ENCODE measurements at places on chromosomes 3 and 15.

GRCh38 chr15:40054855-40055575, 16.0 kb upstream of the SRP14 start:
- no peak for DNase-seq

DNA sequence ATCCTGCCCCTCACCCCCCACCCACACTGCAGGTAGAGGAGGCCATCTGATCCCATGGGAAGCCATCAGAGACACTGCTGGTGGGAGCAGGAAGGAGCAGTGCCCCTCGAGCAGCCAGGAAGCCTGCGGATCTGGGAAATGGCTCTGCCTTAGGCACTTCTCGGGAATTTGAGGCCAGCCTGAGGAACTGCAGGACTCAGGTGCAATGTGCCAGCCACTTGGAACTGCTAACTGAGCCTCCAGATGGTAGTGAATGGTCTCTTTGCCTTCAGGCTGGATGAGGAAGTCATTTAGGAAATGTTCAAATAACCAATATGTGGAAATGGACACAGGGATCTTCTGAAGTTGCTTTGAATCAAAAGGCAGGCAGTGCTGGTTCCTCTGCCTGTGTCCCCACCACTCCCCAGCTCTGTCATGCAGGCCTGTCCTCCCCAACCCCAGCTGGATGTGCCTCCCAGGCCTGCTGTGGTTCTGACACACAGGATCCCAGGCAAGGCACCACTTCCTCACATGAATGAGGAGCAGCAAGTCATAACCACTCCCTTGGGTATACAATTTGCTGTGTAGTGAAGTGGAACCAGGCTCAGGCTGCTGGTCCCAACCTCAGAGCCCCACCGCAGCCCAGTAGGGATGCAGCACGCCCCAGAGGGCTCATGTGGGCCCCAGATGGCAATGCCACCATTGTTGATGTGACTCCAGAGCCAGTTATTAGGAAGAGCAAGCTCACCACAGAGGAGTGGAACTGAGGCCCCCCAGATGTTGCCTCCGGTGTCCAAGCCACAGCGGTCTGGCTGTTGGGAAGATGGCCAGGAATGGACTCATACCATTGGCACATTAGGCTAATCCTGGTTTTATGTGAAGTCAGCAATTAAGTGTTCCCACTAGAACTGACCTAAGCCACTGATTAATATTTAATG, 46.5 kb upstream of the LIMD1 start:
- DNase-seq: no peak

GRCh38 chr3:14980689-14981088, 33.3 kb downstream of the NR2C2 start:
- DNase-seq: no peak

DNA sequence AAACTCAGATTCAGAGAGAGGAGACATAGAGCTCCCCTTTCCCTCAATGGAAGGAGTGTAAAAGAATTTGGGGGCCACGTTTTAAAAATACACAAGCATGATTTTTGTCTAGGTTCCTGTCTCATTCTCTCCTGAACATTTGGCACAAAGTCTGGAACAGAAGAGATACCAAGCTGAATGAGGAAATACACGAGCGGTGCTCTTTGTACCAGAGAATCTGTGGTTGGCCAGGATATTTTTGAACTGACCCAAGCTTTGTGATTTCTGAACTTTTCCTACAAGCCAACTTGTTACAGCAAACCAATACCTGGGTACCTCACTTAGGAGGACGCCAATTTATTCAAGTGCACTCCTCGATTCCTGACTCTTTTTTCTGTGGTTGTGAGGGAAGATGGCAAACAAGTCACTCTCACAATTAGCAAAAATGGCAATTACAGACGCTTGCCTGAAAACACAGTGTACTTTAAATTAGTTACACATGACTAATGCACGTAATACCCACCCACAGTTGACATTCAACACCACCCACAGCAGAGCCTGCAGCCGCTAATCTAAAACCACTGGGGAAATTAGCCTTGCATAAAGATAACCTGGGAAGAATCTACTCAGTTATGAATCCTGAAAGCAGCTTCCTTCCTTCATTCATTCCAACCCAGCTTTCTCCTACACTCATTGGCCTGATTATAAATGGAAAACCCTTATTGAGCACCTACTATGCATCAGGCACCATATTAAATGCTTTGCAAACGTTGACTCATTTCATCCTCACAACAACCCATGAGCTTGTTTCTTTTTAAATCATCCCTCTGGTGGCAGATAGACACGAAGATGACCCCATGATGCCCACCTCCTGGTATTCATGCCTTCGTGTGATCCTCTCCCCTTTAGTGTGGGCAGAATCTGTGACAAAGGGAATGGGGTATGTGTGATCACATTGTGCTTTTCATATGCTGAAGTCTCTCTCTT, 293.5 kb downstream of the KBTBD8 start:
- DNase-seq: no peak

DNA sequence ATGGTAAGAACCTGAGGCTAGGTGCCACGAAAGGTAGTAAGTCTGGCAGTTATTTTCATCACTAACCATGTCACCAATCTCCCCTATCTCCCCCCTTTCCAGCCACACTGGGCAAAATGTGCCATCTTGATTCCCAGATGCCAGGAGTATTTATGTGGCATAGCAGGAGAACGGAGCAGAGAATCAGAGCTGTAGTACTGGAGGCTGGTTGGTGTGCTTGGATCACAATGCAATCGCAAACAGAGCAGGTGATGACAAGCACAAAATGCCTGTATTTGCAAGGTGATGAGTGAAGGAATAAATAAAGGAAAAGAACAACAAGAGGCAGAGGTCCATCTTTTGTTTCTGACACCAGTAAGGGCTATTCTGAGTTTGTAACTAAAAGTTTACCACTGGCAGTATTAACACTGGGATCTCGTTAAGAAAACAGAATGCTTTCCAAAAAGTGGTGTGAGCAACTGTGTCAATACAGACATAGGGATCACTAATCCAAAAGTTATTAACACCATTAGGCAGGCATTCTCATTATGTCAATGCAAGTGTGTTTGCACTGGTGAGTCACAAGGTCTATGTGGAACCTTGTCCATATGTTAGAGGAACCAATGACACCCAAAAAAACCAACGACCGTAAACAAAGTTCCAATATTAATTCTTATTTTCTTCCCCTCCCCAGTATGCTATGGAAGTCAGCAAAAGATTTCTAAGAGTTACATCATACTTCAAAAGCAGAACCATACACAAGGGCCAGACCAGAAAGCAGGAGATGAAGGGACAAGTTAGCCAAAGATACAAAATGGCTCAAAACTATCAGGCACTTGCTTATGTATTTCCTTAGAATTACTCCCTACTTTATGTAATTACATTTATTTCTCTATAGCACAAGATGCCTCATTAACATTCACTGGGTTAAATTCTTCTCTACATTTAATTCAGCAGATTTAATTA, 556.6 kb downstream of the FOXP1 start:
- no peak for DNase-seq

- no peak for DNase-seq
Measured at GRCh38 chr3:169146179-169146665, 517.3 kb downstream of the MECOM start.

DNA sequence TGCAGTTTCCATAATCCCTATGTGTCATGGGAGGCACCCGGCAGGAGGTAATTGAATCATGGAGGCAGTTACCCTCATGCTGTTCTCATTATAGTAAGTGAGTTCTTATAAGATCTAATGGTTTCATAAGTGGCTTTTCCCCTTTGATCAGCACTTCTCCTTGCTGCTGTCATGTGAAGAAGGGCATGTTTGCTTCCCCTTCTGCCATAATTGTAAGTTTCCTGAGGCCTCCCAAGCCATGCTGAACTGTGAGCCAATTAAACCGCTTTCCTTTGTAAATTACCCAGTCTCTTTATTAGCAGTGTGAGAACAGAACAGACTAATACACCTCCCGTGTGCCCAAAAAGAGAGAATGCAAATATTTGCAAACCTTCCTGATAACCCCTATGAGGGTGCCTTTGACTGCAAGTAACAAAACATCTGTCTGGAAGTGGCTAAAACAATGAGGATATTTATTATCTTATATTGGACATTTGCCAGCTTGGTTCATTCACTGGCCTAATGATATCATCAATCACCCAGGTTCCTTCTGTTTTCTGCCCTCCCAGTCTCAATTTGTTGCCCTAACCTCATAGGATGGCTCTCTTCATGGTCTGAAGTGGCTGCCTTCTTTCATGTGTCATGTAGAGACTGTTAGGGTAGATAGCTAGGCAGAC, 68.7 kb downstream of the BHLHE40 start:
- no peak for DNase-seq

DNA sequence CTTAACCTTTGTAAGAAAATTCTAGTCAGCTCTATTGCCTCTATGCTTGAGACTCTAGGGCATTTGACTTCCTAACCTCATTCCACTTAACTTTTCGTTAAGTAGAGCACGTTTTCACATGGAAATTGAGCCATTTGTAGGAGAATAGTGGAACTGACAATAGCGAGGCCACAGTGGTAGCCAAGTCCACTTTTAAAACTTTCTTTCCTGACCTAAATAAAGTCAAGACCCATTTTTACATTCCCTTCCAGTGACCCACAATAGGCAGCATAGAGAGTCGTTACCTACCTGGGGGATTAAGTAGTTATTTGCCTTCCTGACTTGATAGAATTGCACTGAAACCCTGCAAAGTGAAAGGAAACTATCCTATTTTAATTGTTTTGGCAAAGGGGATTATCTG, 386.0 kb upstream of the NECTIN3 start:
- DNase-seq: no peak

DNA sequence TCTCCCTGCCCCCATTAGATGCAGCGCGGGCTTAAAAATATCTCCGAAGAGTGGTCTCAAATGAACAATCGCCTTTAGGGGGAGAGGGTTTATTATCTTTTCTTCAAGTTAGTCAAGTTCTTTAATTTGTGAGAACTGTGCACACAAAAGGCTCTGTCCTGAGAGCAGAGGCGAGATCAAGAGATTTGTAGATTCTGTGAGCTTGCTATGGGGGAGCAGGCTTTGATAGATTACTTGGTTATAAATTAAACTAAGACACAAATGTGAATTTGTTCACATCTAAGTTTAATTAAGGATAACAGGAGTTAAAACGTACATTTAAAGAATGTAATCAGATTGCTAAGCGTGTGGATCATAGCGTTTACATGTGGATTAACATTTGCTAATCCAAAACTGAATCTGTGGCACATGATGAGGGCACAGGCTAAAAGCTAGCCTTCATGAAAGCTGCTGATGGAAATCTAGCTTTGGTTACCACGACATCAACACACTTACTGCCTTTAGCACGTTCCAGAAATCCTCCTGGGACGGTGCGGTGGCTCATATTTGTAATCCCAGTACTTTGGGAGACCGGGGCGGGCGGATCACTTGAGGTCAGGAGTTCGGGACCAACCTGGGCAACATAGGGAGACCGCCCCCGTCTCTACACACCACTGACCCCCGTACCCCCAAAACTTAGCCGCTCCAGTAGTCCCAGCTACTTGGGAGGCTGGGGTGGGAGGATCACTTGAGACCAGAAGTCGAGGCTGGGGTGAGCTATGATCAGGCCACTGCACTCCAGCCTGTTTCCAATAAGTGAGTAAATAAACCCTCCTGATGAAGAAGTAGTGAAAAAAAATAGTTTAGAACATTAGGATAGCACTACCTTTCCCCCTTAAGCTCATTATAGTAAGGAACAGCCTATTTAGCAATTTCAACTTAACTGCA, 1.0 kb upstream of the PRTG start:
- DNase-seq: no peak

DNA sequence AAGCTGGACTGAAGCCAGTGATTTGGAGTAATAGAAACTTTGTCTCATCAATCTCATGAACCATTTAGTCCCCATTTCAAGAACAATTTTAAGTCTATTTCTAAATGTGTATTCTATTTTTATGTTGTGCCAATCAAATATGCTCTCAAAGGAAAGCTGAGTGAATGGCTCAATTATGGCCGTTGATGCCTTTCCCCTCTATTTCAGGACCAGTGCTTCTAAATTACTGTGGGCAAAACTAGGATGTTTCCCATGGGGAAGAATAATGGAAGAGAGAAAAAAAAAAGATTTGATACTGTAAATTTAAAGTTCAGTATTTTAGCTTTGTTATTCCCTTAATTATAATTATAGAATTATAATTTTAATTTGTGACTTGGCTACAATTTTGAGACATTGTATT, 110.1 kb downstream of the CADM2 start:
- DNase-seq: no peak

GRCh38 chr3:174541708-174542315, 317.3 kb upstream of the NAALADL2 start:
- DNase-seq: no peak

- DNase-seq: peak; percentile 55
Measured at GRCh38 chr3:196969660-196970546, 1.3 kb upstream of the PIGZ start.

DNA sequence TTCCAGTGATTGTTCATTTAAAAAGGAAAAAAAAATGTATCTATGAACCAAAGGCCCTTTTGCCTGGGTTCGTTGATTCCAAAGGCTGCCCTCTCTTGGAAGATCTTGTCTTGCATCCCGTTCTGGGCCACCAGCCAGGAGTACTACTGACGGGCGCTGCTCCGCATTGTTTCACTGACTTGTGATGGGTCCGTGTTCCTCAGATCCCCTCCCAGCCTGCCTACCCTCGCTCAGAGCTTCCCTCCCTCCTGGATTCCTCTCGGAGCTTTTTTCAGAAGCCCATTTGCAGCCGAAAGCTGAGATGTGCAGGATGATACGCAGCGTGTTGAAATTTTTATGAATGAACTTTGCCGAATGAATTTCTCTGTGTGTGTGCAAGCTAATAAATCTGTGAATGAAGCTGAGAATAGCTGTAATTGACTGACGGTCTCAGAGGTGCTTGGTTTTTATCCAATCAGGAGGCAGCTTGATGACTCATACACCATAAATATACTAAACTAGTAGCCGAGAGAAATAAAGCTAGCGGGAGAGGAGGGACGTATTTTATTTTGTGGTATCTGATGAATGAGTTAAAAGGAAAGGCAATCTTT, at the start of gene SHC4:
SHC4 (minus strand) TSS at position 396 of the 590 bp plus-strand sequence. CDS start 904 bp downstream, outside the sequence.
- no peak for DNase-seq

DNA sequence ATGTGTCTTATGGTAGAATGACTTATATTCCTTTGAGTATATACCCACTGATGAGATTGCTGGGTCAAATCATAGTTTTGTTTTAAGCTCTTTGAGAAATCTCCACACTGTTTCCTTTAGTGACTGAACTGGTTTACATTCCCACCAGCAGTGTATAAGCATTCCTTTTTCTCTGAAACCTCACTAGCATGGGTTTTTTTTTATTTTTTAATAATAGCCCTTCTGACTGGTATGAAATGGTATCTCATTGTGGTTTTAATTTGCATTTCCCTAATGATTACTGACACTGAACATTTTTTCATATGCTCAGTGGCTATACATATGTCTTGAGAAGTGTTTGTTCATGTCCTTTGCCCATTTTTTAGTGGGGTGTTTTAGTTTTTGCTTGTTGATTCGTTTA, 494.3 kb downstream of the SQOR start:
- DNase-seq: no peak

- DNase-seq: no peak
Measured at GRCh38 chr3:14505001-14505802, 34.9 kb downstream of the GRIP2 start.
